ENCODE measurements at places on chromosomes 6 and 20.

GRCh38 chr20:52425701-52426100 is 234.1 kb upstream of the ZFP64 start:
- DNase-seq: no peak

GRCh38 chr6:133855991-133856370 is 32.9 kb upstream of the TCF21 start:
- no peak for DNase-seq

- no peak for DNase-seq
These were observed 27.0 kb downstream of the PNLDC1 start for GRCh38 chr6:159826968-159827647.

- DNase-seq: no peak
These were observed 240.1 kb downstream of the KCNQ5 start for GRCh38 chr6:72861935-72862432.

GRCh38 chr6:157715728-157716164 is 107.3 kb upstream of the SNX9 start:
- no peak for DNase-seq

DNA sequence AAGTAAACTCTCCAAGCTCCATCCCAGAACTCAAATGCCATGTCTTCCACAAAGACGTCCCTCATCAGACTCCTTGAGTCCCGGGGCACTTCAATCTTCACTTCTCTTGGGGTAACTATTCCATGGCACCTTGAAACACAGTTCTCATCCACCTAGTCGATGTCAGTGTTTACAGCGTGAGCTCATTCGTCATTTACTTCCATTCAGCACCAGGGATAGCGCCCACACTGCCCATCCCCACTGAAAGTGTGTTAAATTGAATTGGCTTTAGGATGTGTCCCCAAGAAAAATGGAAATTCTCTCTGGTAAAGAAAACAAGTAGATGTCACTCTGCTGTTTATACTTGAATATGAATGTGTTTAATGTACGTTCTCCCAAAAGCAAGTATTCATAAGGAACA is 31.3 kb downstream of the KCNK15 start:
- no peak for DNase-seq

GRCh38 chr6:15401769-15402250 is 155.9 kb downstream of the JARID2 start:
- no peak for DNase-seq

DNA sequence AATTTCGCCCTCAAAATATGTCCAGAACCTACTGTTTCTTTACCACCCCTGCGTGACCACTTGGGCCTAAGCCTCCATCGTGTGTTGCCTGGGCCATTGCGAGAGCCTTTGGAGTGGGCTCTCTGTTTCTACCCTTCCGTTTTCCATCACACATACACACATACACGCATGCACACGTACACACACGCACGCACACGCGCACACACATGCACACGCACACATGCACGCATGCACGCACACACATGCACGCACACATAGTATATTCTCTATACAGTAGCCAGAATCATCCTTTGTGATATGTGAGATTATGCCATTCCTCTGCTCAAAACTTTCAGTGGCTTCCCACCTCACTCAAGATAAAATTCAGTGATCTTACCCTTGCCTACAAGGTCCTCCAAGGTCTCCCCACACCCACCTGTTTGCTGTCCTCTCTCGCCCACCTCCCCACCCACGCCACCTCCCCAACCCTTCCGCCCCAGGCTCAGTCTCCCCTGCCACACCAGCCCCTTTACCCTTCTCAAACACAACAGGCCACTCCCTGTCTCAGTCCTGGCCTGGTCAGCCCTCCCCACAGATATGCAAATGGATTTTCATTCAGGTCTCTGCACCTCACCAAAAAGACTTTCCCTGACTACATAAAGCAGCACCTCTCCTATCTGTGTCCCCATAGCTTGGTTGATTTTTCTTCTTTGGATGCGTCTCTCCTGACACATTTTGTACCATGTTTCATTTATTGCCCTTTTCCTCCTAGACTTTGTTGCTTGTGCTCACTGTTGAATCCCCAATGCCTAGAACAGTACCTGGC is 559.6 kb downstream of the CD83 start:
- no peak for DNase-seq

DNA sequence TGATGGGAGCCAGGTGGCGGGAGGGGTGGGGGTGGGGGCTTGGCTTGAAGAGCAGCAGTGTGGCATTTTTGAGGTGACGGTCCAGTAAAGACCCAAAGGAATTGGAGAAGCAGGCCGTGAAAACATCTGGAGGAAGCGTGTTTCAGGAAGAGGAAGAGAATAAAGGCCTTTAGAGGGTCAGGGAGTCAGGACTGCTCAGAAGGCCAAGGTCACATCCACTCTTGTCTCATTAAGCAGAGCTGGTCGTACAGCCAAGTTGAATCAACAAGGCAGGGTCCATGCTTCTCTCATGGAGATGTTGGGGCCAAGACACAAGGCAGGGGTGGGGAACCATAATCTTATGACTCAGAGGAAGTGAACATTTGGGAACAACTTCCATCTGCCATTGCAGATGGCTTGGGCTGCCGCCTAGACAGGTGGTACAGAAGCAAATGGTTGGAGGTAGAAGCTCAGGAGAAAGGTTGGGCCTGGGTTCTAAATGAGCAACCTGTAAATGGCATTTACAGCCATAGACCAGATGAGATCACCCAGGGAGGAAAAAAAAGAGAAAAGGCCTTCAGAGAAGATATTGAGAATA is 179.6 kb downstream of the TTLL2 start:
- no peak for DNase-seq

DNA sequence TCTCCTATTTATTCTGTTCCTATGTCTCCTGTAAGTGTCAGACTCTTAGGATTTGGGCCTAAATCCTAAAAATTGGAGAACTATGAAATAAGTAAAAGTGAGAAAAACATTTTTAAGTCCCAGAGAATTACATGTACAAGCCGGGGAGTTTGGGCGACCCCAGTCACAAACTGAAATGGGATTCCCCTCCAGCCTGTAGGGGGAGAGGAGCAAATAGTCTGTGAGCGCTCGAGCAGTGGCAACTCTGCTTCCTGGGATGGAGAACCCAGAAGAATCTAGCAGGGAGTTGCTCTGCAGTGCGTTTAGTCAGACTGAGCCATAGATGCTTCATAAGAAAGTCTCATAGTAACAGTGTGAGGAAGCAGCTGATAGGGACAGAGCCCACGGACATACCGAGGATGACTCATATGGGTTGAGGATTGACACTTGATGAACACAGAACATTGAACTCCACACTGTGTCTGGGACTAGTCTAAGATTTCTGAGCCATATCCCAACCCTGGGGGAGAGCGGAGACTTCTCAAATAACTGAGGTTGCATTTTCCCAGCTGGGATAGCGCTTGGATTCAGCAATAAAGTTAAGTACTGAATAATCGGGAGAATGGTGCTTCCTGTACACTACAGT is 437.2 kb downstream of the BCKDHB start:
- DNase-seq: no peak

DNA sequence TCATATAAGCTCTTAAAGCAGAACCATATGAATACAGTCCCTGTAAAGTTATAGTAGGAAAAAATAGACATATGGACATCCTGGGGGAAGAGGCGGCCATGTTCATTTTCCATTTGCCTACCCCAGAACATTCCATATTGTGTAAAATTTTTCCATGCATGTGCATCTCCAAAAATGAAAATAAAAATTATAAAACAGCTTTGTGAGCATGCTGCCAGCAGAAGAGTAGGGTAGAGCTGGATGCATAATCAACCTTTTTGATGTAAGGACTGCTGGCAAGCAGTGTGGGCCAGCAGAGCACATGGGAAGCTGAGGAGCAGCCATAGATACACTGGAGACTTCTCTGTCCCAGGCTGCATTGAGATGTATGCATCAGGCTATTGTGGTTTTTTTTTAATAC is 271.0 kb downstream of the KCNQ5 start:
- DNase-seq: no peak

DNA sequence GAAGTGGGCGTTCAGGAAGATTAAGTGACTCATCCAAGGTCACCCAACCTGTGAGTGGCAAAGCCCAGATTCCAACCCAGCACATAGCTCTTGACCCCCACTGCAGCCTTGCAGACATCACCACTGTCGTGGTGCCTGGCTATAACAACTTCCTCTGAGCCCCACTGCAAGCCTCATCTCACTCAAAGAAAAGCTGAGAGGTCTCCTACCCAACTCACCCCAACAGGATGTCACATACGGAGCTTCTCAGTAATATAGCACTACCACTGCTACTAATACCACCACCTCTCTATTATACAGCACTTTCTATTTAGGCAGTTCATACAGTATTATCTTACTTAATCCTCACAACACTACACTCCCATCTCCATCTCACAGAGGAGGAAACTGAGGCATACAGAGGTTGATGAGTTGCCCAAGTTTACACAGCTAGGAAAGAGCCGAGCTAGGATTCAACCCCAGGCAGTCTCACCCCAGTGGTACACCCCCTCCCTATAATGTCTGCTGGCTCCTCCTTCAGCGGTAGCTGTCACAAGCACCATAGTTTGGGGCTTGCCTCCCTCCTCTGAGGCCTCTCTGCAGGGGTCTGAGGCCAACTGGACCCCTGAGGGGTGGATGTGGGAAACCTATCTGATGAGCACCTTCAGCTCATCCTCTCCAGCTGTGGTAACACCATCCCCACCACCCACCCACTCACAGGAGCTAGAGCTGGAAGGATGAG is 19.5 kb downstream of the TFEB start:
- DNase-seq: no peak

- DNase-seq: no peak
These were observed 97.3 kb upstream of the UST start for GRCh38 chr6:148649454-148649963.

DNA sequence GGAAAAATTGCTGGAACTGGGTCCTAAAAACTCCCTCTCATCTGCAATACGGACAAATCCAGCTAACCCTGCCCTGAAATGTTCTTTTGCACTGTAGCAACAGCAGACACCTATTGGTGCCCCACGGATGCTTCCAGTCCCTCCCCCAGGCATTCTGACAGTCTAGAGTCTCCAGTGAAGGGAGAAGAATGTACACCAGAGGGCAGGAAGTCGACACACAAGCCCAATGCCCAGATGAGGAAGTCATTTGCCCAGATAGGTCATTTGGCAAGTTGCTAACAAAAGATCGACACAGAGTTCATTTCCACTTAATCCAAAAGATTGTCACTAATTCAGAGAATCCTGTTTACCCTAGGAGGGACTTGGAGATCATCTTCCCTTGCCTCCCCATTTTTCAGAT is 293.0 kb upstream of the PRDM1 start:
- no peak for DNase-seq

DNA sequence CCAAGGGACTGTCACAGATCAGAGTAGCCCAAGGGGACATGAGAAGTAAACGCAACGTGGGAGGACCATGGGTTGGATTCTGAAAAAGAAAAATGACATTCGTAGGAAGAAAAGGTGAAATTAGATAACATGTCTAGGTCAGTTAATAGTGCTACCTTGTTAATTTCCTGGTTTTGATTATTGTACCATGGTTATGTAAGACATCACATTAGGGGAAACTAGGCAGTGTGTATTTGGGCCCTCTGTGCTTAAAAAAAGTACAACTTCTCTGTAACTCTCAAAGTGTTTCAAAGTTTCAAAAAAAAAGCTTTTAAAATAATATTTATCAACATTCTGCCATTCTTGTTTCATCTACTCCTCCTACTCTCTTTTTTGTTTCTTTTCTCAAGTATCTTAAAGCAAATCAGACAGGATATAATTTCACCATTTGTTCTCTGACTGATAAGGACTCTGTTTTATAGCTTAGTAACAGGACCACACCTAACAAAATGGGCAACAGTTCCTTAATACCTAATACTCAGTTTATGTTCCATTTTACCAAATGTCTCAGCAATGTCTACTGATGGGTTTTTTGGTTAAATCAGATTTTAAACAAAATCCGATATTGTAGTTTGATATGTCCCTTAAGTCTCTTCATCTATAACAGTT is 97.1 kb upstream of the PLCB4 start:
- no peak for DNase-seq

- DNase-seq: no peak
These were observed 479.7 kb upstream of the FLRT3 start for GRCh38 chr20:14817101-14817500.

- no peak for DNase-seq
These were observed 296.1 kb downstream of the TFAP2C start for GRCh38 chr20:56925082-56925830.

GRCh38 chr6:3962291-3963280 is 113.4 kb downstream of the FAM50B start:
- DNase-seq: no peak

DNA sequence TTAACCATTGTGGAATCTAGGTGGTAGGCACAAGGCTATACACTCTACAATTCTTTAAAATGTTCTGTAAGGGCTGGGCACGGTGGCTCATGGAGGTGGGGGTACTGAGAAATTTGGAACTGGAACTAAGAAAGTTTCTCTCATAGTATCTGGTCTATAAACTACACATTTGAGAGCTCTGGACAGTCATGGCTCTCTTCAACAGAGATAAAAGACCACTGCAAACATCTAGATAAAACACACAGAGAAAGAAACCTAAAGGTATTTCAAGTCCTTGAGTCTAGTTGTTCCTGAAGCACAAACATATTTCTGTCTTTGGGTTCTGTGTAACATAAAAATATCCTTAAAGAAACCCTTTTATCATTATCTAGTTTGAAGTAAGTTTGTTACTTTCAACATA is 35.2 kb downstream of the ILRUN start:
- DNase-seq: no peak

- no peak for DNase-seq
These were observed 18.3 kb downstream of the CCNC start for GRCh38 chr6:99550046-99550748.

GRCh38 chr20:45429618-45430017 is 13.7 kb downstream of the PIGT start:
- no peak for DNase-seq

DNA sequence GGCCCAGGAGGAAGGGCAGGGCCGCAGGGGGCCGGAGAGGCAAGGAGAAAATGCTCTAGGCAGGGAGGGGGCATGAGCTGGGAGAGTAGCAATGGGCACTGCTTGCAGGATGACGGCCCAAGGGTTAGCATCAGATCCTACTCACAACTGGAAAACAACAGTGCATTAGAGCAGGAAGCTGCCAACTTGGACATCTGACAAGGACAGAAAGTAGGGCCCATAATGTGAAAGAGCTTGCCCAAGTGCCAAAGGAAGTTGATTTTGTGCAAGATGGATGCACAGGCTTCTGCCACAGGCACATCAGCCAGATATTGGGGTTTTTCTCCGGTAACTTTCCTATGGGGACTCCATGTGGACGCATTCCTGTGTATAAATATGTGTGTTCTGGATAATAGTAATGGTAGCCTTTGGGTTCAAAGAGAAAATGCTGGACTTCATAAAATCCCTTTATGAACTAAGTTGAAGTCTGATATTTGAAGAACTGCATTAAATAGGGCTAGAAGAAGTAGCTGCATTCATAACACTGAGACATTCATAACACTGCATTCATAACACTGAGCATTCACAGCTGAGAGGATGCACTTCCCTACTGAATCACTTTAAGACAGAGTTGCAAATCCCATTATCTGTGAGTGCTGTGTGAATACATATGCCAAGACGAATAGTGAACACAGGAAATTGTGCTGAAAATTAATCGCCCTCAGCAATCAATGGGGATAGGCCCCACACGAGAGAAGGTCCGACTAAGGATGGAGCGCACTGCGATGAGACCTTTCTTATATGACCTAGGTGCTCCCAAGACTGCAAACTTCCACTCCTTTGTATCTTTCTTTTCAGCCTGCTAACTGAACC is 235.6 kb upstream of the PRDM1 start:
- DNase-seq: no peak
